NCI-H446 (cell line): ENCODE measurements at places on chromosomes 13 and 19.

GRCh38 chr19:55836340-55836739, at the start of gene NLRP4:
Gene NLRP4, plus strand, starts transcription at chr19:55836540. Its CDS starts 15,541 bp downstream, at chr19:55852081.
- DNase-seq, result no peak

- no peak for DNase-seq
Measured at GRCh38 chr13:43391036-43391435, 367.6 kb downstream of the DNAJC15 start.

DNA sequence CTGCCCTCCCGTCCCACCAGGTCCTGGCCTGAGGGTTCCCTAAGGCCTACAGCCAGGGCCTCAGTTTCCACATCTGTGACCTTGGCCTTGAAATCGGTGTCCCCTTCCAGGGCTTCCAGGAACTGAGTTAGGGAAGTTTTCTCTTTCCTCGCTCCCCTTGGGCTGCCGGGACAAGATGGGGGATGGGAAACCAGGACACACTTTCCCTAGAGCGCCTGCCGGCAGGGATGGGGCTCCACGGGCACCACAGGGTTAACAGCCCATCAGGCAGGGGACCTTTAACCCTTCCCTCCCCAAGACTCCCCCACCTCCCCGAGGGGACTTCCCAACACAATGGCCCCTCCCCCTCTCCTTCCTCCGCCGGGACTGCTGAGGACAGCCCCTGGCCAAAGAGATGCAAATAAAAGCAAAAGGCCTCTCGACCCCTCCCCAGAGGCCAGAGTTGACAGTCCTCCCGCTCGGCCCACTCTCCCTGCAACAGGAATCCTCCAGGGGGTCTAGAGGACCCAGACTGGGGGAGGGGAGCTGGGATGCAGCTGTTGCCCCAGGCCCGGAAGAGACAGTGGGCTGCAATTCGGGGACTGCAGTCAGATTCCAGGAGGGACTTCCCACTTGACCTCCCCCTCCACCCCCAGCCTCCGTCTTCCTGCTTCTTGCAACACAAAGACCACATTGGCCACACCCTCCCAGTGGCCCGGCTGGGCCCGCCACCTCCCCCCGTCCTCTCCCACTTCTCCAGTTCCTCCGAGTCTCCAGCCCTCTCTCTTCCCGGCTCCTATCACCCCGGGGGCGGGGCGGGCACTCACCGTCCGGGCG, 3.4 kb downstream of the BBC3 start:
- DNase-seq, result no peak

GRCh38 chr19:4134351-4134750, 10.4 kb upstream of the MAP2K2 start:
- peak; percentile 38 for DNase-seq

GRCh38 chr19:51131780-51132680, 7.3 kb downstream of the SIGLEC9 start:
- no peak for DNase-seq

GRCh38 chr13:34750078-34750931, 191.8 kb upstream of the NBEA start:
- no peak for DNase-seq

- DNase-seq, result peak; percentile 2
Measured at GRCh38 chr13:81017513-81018152, 676.7 kb upstream of the SPRY2 start.

- no peak for DNase-seq
Measured at GRCh38 chr13:63163903-63164302, 1748.3 kb upstream of the PCDH20 start.

- no peak for DNase-seq
Measured at GRCh38 chr13:76828316-76828741, 57.9 kb downstream of the KCTD12 start.

GRCh38 chr13:44368599-44369368, 4.8 kb upstream of the SERP2 start:
- no peak for DNase-seq

DNA sequence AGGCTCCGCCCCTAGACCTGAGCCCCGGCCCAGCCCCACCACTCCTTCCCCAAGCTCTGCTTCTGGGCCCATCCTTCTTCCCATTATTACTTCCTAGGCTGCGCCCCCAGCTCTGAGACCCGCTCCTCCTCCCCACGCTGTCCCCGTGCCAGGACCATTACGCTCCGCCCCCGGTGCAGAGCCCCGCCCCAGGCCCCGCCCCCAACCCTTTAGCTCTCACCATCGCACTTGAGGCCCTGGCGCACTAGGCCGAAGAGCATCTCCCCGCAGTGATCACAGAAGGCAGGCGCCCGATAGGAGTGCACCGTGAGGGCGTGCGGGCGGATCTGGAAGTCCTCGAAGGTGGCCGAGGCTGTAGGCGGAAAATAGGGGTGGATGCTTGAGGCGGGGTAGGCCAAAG, 6.2 kb downstream of the PRKD2 start:
- no peak for DNase-seq

DNA sequence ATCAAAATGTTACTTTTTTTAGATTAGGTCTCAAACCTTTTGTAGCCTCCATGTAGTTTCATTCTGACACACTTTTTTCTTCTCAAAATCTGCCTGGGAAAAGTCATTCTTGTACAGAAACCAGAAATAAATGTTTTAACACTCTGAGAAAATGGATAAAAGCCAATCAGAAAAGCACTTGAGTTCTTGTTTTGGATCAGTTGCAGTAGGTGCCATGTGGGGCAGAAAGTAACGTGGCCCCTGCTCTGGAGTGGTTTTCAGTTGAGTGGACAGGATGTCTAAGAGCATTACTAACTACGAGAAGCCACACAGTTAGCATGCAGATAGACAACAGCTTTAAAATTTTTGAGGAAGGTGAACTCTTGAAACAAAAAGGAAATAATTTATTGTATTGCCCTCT, 19.1 kb downstream of the GPR183 start:
- DNase-seq, result peak; percentile 77

- DNase-seq, result no peak
Measured at GRCh38 chr19:49727217-49728030, 35.7 kb downstream of the TSKS start.

GRCh38 chr19:7865262-7865911, 8.8 kb downstream of the PRR36 start:
- no peak for DNase-seq

DNA sequence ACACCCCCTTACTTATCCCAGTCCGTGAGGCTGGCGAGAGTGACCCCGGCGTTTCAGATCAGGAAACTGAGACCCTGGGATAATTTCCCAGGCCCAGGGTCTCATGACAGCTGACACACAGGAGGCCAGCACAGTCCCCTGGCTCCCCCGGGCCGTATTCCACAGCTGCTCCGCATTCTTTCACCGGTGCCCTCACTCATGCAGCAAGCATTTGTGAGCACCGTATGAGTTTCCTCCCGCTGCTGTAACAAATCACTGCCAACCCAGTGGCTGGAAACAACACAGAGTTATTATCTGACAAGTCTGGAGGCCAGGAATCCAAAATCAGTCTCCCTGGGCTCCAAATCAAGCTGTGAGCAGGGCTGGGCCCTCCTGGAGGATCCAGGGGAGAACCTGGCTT, 21.3 kb downstream of the GADD45B start:
- DNase-seq, result no peak

DNA sequence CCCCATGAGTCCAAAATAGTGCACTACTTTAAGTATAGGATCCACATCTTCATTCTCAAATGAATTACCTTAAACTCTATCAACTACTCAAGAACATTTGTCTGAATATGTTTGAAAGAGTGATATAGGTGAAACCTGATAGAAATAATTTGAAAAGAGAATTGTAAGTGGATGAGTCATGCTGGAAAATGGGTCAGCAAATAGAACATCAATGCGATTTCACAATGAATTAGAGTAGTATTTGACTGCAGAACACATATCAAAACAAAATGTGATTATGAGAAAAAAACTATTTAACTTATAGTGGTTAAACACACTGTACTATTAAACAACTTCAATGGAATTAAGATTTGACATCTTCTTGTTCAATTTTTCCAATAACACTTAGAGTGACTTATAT, 300.6 kb upstream of the KLHL1 start:
- DNase-seq, result no peak

DNA sequence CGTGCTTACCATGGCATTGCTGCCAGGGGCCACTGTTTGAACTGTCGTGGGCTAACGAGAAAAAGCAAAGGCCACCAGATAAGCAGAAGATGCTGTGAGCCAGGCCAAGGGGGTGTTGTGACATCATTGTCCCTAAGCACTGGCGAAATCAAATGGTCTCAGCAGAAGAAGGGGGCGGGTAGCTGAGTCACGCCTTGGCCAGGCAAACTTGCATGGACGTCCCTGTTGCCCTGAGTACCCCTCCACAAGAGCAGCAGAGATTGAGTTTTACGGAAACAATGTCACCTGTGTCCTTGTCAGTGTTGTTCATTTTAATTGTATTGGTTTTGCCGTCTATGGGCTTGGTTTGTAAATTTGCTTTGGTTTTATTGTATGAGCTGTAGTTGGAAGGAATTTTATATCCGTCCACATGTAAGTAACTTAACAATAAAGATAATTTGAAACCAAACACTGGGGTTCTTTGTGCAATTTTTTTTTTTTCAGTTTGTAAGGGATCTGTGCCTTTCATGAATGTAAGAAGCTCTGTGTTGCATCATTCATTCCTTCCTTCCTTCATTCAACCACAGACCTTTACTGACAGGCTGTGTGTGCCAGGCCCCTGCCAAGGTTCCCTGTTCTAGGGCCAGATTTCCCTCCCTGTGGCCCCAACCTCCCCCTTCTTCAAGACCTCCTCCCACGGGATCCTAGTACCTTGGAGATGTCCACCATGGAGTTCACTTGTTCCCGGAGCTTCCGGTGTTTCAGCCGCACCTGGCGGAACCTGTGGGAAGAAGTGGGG, 12.3 kb downstream of the KCNN4 start:
- DNase-seq, result no peak
